ENCODE measurements at places on chromosomes 6 and 20.
A peak's percentile ranks its signal among the peaks of the same experiment; 100 is the strongest.

- no peak for DNase-seq
Observed at GRCh38 chr20:62625516-62625915, 16.8 kb upstream of the SLCO4A1 start.

GRCh38 chr6:132505158-132505557 is 7.8 kb downstream of the STX7 start:
- no peak for DNase-seq

- DNase-seq, result peak; percentile 45
Observed at GRCh38 chr6:7541175-7542064, at the start of gene DSP. Gene DSP (plus strand): TSS chr6:7541671. CDS start chr6:7541916, 245 bp downstream.

DNA sequence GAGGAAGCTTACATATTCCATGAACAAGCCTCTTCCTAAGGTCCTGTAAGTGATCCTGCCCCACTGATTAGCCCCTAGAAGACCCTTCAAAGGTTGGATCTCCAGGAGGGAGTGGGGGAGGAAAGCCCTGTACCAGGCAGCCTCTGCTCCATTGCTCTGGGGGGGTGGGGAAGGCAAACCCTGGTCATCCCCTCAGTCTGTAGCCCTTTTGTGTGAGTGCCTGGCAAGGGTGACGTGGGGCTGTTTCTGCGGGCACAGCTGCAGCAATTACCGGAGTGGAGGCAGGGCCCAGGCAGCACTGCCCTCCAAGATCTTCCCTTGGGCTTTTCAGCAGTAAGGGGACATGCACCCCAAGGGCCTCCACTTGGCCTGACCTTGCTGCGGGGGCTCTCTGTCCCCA is at the start of gene MOG:
TSS of gene MOG (plus strand) at position 295 of the 400 bp plus-strand sequence. CDS start 118 bp downstream, outside the sequence.
- no peak for DNase-seq

DNA sequence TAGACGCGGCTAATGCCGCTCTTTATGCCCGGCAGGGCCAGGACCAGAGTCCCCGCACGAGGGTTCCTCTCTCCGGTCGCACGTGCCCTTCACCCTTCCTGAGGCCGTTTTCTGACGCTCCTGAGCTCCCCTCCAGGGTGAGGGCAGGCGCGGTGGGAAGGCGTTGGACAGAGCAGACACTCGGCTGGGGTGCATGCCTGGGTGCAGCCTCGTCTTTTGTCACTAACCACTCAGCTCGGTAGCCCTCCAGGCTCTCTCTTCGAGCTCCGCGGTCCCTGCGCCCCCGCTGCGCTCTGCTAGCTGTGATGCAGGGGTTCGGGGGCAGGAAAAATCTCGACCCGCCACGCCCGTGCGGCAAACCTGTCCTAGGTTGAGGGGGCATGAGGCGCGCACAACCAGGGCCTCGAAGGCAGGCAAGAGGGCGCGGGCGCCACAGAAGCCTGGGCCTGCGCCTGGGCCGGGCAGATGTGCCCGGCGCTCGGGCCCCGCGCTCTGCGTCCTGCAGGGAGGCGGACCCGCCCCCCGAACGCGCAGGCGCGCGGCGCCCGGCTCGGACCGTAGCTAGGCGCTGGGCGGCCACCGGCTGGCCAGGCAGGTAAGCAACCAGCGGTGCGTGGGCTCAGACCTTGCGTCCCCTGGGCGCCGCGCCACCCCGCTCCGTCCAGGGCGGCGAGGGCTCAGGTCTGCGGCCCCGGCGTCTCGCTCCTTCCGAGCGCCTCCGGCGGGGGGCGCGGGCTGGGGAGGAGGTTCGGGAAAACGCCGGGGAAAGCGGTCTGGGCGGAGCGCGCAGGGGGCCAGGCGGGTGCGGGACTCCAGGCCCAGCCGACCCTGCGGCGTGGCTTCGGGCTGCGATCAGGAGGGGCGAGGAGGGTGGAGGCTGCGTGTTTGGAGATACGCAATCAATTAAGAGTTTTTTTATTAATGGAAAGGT is at the start of gene L3MBTL1:
TSS of gene L3MBTL1 (plus strand) at position 548 of the 931 bp plus-strand sequence. CDS start 5,807 bp downstream, outside the sequence.
- DNase-seq, result no peak

DNA sequence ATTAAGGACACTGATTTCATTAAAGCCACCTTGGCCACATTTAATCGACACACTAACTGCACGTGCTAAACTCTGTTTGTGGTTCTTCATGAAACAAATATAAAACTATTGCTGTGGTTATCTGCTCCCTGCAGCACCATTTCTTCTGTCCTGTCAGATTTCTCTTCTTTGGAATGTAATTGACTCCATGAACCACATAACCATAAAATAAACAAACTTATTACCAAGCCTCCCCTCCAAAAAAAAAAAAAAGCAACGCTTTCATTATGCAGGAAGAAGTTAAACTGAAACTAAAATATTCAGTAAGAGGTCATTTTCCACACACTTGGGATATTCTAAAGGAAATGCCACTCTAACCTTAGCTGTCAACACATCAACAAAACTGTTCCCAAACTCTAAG is 319.1 kb upstream of the NT5E start:
- no peak for DNase-seq

GRCh38 chr20:38207621-38208020 is 42.6 kb upstream of the TGM2 start:
- no peak for DNase-seq

DNA sequence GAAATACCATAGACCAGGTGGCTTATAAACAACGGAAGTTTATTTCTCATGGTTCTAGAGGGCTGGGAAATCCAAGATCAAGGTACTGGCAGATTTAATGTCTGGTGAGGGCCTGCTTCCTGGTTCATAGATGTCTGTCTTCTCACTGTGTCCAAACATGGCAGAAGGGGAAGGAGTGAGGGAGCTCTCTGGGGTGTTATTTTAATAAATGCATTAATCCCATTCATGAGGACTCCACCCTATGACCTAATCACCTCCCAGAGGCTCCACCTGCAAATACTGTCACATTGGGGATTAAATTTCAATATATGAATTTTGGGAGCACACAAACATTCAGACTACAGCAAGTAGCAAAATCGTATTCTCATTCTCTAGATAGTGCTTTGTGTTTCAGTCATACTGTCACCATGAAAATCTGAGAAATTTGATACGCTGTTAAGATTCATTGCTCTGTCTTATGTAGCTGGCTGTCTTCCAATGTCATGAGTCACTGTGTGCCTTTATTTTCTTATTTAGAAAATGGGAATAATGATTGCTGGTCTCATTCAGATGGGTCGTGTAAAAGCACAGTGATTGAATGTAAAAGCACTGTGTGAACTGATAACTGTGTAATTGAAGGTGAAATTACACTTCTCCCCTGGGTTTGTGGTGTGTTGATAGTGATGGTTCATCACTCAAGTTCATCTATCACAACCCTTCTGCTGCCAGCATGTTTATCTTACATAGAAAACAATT is 8.9 kb upstream of the ERVFRD-1 start:
- peak; percentile 69 for DNase-seq

- DNase-seq, result no peak
Observed at GRCh38 chr6:53309059-53309900, 39.5 kb downstream of the ELOVL5 start.

DNA sequence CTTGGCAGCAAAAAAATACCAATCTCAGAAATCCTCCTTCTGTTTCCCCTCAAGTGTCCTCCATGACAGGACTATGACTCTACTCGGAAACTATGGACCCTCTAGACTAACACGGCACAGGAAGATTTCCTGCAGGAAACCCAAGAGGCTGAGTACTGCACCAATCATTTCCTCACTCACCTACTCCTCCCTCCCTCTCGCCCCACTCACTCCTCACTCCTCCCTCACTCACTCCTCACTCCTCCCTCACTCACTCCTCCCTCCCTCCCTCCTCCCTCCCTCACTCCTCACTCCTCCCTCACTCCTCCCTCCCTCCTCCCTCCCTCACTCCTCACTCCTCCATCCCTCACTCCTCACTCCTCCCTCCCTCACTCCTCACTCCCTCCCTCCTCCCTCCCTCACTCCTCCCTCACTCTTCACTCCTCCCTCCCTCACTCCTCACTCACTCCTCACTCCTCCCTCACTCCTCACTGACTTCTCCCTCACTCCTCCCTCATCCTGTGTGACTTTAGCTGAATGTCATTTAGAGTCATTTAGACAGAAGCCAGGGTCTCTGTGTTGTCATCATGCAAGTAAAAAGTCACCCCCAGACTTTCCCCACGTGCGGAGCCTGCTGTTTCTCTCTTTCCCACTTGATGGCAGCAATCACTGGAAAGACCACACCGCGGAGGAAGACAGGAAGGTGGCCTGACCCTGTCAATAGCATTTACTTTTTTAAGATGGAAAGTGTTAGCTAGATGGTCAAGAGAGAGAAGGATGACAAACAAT is 226.8 kb upstream of the PDE10A start:
- DNase-seq, result peak; percentile 58

DNA sequence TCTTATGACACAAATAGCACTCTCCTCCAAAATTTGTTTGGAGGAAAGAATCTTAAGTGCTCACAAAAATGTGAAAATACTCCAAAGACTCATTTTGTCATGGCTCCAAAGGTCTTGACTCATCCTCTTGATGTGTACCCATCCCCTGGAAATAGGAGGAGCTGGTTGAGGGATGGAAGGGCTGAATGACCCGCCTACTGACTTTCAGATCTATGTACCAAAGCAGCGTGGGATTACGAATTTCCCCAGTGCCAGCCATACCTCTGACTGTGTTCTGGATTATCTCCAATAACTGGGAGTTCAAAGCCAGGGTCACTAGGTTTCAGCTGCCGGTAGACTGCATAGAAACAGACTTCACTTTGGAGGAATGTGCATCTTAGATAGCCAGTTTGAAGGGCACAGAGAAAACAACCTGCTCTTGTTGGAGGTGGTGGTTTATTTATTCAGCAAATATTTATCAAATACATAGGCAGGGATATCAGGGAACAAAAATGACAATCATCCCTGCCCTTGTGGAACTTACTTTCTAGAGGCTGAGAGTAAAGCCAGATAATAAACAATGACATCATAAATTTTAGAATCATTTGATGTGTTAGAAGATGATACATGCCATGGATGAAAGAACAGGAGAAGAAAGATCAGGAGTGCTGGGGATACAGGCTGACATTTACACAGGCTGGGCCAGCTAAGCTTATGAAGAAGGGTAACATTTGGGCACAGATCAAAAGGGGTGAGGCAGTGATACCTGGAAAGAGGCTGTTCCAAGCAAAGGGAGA is 246.6 kb downstream of the TBXT start:
- DNase-seq, result peak; percentile 25

DNA sequence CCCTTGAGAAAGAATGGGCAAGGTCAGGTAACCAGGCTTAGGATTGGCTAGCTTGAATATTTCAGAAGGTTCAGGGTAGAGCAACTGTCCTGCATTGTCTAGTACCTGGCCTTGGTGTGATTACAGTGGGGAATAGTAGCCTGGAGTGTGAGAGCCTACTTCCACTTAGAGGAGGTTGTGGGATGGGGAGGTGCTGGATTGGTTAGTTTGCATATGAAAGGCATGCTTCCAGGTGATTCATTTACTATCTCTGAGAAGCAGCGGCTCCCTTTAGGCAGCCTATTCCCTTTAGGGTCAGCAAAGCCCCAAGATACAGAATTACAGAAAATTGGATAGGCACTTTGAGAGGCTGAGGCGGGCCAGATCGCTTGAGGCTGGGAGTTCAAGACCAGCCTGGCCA is 25.0 kb upstream of the SCGN start:
- no peak for DNase-seq

DNA sequence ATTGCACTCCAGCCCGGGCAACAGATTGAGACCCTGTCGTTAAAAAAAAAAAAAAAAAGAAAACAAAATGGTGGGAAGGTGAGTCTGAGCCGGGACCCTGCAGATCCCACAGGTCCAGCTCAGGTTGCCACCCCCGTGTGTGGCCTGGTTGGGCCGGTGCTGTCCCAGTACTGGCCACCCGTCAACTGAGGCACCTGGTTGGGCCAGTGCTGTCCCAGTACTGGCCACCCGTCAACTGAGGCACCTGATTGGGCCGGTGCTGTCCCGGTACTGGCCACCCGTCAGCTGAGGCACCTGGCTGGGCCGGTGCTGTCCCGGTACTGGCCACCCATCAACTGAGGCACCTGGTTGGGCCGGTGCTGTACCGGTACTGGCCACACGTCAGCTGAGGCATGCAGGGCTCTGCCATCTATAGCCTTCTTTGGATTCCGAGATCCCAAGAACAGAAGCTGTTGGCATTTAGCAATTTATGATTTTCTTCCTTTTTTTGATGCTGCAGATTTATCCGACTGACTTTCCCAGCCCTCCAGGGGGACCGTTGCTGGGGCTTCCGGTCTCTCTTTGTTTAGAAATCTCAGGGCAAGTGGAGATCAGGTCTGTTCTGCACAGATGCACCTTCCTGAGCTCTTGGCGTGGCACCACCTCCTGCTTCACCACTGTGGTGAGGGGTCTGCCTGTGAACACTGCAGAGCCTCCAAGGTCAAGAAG is 113.8 kb downstream of the SYCP2 start:
- no peak for DNase-seq

GRCh38 chr20:50297498-50298376 is 107.1 kb downstream of the CEBPB start:
- DNase-seq, result no peak

All from brain microvascular endothelial cell (primary cell).